ENCODE measurements at places on chromosomes 2 and 18. TPM values are rescaled to one million over a fixed set of nuclear protein-coding genes. Genes with fewer than 3 reads are reported as not detected.

ALPP gene
- total RNA-seq = not detected

MEIS1 gene
- total RNA-seq = not detected

TSPYL6 gene
- total RNA-seq = not detected

AOX1 gene
- 0.22 TPM for total RNA-seq

CCDC121 gene
- 1.2 TPM for total RNA-seq

C2orf66 gene
- total RNA-seq = 0.20 TPM

GPR45 gene
- total RNA-seq = not detected

MRO gene
- not detected for total RNA-seq

IFT172 gene
- total RNA-seq = 9.3 TPM

GCKR gene
- total RNA-seq = not detected

LYG1 gene
- 1.3 TPM for total RNA-seq

LRATD1 gene
- total RNA-seq = not detected

RESP18 gene
- not detected for total RNA-seq

KCNIP3 gene
- not detected for total RNA-seq

POU3F3 gene
- not detected for total RNA-seq

HOXD13 gene
- total RNA-seq = not detected

PPP1R1C gene
- not detected for total RNA-seq

GDF7 gene
- total RNA-seq = not detected

NEB gene
- 0.48 TPM for total RNA-seq

PLGLB1 gene
- total RNA-seq = 3.1 TPM

SPDYA gene
- 1.4 TPM for total RNA-seq

SCRN3 gene
- total RNA-seq = 16.9 TPM

NCL gene
- 599 TPM for total RNA-seq

CHST9 gene
- total RNA-seq = not detected

PROM2 gene
- total RNA-seq = 0.42 TPM

PREB gene
- 65.3 TPM for total RNA-seq

GLB1L gene
- 3.4 TPM for total RNA-seq

CDCA7 gene
- total RNA-seq = 105 TPM

All from activated CD4-positive, alpha-beta T cell treated with anti-CD3 and anti-CD28 coated beads, Interleukin-2, amount 10 ng/mL, durations not matched to agents 7 days and 5 days (primary cell).